ENCODE measurements at places on chromosomes 7 and 10. TPM values are rescaled to one million over a fixed set of nuclear protein-coding genes. Genes with fewer than 3 reads are reported as not detected.

DNA sequence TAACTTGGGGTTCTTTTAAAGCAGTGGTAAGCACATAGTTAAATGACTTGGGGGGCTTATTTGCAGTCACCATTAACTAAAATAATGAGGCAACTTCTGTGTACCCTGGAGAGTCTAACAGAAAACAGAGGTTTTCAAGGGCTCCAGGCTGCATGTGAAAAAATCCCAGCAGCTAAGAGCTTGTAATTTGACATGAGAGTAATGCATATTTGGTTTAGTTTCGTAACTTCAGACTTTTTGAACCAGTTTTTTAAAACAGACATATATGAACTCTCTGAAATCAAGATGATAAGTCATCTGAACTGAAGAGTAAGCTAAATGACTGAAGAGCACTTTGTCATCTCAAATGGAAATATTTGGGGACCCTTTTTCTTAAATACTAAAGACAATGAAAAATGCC lies 40.2 kb upstream of the IFRD1 start:
- no peak for DNase-seq

GRCh38 chr10:47357131-47357582 lies 9.0 kb downstream of the RBP3 start:
- no peak for DNase-seq

DNA sequence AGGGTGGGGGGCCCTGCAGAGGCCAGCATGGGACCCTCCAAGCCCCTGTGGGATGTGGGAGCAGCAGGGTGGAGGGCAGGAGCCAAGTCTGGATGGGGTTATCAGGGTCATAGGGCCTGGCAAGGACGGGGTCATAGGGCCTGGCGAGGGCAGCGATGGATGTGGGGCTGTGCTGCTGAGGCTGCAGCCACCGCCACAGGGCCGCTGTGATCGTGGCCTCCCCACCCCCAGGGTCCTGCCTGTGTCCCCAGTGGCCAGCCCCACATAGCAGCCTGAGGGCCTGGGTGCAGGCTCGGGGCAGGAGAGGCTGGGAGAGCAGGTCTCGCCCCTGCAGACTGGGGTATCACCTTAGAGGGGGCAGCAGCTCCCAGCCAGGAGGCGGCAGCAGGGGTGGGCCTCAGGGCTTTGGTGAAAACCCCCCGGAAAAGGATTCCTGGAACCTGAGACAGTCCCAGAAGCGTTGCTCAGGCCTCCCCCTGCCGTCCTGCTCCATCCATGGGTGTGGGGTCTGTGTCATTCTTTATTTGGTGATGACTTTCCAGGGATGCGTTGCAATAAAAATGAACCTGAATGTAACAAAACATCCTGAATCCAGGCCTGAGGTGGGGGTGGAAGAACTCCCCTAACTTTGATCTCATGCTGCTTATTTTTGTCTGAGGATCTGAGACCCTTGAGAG lies 107.3 kb upstream of the SHH start:
- DNase-seq = no peak

DNA sequence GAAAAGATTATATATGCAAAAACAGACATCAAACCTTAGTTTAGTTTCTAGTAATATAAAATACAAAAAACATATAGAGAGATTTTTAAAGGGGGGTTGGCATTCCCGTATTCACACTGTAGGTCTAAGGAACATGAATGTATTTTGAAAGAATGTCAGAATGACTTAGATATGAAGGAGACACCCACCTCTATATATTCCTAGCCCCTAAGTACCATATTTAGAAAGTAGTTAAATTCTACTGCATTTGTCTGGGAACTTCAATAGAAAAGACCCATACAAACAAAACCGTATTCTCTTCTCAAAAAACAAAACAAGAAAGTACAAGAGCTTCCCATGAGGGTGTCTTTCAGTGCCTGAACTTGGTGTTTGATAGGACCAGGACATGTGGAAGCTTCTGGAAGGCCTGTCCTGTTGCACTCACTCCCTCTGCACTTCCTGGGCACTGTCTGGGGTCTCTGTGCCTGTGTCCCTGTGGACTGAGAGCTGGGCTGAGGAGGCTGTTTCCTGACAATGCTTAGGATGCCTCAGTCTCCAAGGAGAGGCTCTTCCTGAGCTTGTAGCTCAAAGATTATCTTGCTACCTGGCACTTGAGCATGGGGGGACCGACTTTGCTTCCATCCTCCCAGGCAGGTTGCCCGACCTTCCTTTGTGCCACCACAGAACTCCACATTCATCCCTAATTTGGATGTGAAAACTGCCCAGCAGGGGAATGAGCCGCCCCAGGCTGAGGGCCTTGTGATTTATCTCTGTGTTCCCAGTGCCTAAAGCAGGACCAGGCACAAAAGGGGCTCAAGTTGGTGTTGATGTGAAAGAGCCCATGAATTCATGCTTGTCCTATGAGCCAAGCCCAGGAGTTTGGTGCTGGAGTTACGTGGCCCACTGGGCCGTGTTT lies 44.4 kb upstream of the KLF6 start:
- no peak for DNase-seq

NEUROG3 gene
- not detected for total RNA-seq

DNA sequence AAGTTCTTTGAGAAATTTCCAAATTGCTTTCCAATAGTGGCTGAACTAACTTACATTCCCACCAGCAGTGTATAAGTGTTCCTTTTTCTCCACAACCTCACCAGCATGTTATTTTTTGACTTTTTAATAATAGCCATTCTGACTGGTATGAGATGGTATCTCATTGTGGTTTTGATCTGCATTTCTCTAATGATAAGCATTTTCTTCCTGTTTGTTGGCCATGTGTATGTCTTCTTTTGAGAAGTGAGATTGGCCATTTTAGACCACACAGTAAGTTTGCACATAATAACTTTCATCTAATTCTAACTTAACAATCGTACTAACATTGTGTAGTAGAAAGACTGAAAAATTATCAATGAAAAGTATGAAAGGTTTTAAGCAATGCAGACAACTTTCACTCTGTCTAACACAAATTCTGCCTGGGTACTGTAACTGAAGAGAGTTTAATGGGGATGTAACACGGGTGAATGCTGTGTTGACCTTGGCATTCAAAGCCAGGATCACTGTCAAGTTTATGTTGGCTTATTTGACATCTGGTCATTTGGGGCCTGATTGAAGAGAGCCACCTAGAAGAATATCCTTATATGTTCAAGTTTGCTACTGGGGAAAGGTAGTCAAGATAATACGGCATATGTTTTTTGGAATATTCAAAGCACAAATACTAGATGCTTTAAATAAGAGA lies 50.4 kb downstream of the FAM171A1 start:
- no peak for DNase-seq

HOXA3 gene
- total RNA-seq = not detected

COL28A1 gene
- not detected for total RNA-seq

GRCh38 chr10:96488161-96488935 lies 25.4 kb downstream of the TLL2 start:
- DNase-seq = no peak
